Stimulated activated effector memory CD8-positive, alpha-beta T cell treated with anti-CD3 and anti-CD28 coated beads, Interleukin-12 subunit alpha, Interleukin-12 subunit beta, amount 100 ng/mL, for 72 hours (primary cell): ENCODE measurements at places on chromosomes 1 and 21.

DNA sequence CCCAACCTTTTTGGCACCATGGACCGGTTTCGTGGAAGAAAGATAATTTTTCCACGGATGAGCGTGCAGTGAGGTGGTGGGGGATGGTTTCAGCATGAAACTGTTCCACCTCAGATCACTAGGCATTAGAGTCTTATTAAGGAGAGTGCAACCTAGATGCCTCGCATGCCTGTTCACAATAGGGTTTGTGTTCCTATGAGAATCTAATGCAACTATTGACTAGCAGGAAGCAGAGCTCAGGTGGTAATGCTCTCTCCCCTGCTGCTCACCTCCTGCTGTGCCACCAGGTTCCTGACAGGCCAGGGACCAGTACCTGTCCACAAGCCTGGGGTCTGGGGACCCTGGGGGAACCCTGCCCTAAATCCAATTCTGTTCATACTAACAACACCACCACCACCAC, 377.8 kb downstream of the OLFM3 start:
- DNase-seq: no peak

DNA sequence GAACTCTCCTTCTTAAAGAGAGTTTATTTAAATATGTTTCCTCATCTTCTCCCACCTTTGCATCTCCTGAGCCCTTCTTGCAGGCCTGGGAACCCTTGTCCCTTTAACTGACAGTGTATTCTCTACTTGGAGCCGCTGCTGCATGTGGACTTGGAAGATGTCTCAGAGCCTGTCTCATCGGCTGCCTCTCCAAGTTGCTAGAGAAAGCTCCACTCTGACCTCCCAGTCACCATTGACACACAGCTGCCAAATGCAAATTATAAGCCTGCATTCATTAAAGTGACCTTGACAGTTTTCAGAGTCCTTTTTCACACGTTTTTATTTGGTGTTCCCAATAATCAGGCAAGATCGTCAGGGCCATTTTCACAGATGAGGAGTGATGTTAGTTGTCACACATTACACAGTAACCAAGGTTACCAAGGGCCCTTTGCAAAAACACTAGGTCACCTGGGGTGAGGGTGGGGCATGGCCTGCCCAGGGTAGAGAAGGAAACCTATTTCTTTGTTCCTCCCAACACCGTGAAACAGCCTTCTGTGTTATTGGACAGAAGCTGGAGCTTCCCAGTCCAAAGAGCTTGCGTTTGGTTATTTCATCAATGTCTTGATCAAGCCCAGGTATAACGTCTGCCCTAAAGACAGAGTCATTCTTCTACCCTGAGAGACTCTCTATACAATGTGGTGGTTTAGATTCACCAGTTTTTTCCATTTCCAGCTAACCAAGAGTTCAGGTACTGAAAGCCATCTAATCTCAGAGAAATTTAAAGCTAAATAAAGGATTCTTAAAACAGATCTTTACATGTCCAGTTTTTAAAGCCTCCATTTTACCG, 164.1 kb downstream of the GALNT2 start:
- no peak for DNase-seq

DNA sequence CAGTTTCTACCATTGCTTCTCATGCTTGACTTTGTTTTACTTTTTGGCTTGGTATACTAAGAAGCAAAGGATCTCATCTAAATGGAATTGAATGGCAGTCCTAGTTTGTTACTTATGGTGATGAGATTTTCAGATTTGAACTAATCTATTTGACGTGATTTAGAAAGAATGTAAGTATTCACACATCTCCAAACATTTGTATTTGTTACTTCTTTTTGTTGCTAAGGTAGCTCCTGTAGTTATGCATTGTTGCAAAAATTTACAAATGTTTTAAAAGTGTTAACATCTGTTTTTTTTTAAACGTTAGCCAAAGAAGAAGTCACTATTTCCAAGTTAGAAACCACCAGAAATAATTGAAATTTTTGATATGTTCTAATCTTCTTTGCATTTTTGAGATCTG, 222.5 kb downstream of the RPS6KC1 start:
- DNase-seq: no peak

- no peak for DNase-seq
These were observed 137.3 kb downstream of the NAV1 start for GRCh38 chr1:201676197-201676596.

DNA sequence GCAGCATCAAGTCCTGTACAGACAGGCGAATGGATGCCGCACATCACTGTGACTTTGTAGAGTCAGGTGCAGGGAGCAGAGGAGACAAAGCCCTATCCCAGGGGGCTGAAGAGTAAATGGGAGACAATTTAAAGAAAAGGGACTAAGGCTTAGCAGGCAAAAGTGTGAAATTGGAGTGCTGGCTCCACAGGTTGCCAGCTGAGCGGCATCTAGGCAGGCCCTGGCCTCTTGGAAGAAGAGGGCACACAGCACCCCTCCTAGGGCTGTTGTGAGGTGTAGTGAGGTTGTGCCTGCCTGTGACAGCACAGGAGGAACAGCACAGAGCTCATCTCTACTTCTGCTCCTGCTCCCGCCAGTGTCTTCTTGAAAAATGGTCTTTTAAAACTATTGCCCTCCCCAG, 47.3 kb downstream of the TENT5C start:
- no peak for DNase-seq

- DNase-seq: no peak
These were observed 31.7 kb downstream of the ZNF281 start for GRCh38 chr1:200378096-200378495.
